ENCODE measurements at places on chromosomes 2 and 18. TPM values are rescaled to one million over a fixed set of nuclear protein-coding genes. Genes with fewer than 3 reads are reported as not detected.

The SCN7A gene
- total RNA-seq = 24.0 TPM

- no peak for DNase-seq
These were observed 38.0 kb downstream of the KYNU start for GRCh38 chr2:142915502-142915901.

The DCDC2C gene
- total RNA-seq = 0.99 TPM

DNA sequence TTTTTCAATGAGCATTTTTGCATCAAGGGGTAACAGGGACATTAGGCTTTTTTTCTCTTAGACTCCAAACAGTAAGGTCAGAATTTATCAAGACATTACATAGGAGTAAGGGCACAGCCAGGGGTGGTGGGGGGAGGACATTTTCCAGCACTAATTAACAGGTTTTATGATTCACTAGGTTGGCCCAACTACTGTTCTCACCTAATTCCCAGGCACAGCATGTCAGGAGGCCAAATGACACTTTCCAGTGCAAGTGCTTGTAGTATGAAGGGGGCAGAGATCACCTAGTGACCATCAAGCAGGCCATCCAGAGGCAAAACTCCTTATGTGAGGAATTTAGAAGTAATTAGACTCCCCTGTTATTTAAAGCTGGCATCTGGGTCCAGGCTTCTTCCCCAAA, 3.9 kb upstream of the MBD2 start:
- no peak for DNase-seq

DNA sequence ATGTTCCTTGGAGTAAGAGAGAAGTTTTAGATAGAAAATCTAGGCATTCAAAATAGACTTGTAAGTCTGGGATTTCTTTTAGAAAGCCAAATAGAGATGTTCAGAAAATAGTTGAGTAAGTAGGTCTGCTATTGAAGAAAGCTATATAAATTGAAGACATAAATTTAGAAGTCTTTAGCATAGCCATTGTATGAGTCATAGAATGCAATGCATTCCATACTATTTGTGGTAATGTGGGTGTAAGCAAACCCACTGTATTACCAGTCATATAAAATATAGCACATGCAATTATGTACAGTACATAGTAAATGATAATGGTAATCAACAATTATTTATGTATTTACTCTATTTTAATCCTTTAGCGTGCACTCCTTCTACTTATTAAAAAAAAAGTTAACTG, 14.1 kb downstream of the MC4R start:
- no peak for DNase-seq

The LYG2 gene
- not detected for total RNA-seq

DNA sequence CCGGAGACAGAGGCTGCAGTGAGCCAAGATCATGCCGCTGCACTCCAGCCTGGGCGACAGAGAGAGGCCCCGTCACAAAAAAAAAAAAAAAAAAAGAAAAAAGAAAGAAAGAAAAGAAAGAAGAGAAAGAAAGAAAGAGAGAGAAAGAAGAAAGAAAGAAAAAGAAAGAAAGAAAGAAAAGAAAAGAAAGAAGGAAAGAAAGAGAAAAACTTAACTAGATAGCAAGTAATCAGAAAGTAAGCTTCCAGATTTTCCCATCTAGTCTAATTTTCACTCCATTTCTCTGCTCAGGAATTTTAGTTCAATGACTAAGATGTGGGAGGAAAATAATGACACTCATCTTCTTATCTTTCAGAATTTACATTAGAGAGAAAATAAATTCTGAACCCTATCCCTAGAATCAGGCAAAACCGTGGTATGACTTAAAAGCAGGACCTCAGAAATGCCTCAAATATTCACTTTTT, 2.4 kb downstream of the GFPT1 start:
- no peak for DNase-seq

The COLEC12 gene
- 282 TPM for total RNA-seq

GRCh38 chr18:1475867-1476266, 571.2 kb downstream of the ADCYAP1 start:
- DNase-seq = no peak

The ADD2 gene
- total RNA-seq = 22.7 TPM

The DSG4 gene
- total RNA-seq = not detected

The GREB1 gene
- total RNA-seq = 14.4 TPM

The SERPINE2 gene
- total RNA-seq = 90.0 TPM

DNA sequence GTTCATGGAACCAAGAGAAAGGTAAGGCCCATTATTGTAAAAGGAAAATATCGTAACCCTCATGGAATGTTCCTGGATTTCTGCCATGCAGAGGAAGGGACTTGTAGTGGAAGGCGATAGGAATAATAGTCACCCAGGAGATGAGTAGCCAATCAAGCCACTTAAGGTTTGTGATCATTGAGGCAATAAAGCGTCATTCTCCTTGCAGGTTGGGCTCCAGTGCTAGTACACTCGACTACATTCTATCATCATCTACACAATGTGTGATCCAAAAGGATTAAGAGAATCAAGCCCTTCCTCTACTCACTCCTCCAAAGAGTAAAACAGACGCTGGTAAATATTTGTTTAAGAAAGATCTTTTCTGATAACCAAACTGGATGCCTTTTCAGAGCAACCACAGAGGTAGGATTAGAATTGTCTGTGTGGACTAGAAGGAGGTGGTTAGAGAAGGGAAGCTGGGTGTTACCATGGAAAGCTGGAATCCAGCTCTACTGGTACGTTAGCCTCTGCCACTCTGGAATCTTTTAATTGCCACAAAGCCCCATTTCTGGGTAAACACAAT, 245.7 kb downstream of the IKZF2 start:
- DNase-seq = no peak

The NOSTRIN gene
- 11.8 TPM for total RNA-seq

The ASB18 gene
- 0.39 TPM for total RNA-seq

DNA sequence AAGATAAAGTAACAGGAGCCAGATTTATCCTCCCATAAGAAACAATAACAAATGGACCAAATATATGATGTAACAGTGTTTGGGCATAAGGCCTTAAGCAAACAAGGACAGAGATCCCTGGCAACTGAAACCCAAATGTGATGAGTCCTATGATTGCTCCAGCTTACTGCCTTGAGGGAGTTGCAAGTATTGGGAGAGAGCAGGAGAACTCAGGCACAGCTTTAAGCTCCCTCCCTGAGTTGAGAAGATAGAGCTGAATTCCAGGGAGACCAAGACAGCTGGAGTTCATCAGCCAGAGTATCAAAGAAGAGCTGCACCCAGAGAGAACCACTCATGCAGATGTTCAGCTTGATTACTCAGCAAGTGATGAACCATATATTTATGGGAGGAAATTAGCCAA, 814.5 kb upstream of the RAB6C start:
- peak; percentile 25 for DNase-seq

- DNase-seq = no peak
These were observed 32.6 kb upstream of the LRRC30 start for GRCh38 chr18:7198326-7198725.

The HRH4 gene
- total RNA-seq = 0.06 TPM

DNA sequence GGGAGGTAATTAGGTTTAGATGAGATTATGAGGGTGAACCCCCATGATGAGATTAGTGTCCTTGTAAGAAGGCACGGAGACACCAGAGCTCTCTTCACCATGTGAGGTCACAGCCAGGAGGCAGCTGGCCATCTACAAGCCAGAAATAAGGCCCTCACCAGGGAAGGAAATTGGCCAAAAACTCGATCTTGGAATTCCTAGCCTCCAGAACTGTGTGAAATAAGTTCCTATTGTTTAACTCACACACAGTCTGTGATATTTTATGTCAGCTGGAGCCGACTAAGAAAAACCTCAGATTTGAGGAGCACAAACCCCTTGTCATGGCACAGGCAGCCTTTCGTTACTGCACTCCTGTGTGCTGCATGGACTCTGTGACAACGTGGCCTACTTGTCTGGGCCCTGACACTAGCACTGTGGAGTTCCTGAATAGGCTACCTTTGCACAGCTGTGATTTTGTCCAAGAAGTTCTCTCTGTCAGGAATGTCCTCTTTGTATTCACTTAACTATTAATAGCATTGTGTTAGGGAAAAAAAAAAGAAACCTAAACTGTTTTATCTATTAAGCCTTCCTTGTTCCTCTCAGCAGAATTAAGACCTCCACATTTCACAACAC, 319.8 kb downstream of the TDRD15 start:
- DNase-seq = no peak

The KIF3C gene
- 56.1 TPM for total RNA-seq

DNA sequence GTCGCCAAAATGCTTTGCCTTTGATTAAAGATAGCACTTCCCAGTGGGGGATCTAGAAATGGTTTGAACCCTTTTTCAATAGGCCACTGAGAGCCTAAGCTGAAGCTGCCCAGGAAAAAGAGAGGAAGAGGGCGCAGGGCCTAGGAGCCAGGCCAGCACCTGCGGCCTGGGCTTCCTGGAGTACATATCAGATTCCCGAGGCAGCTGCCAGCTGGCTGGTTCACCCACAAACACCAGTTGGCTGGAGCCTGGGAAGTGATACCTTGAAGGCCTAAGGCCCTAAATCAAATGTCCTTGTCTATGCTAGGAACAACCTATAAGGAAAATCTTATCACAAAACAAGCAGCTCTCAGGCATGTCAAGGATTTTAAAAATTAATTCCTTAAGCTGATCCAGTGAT, 37.1 kb downstream of the ANKRD44 start:
- DNase-seq = no peak

DNA sequence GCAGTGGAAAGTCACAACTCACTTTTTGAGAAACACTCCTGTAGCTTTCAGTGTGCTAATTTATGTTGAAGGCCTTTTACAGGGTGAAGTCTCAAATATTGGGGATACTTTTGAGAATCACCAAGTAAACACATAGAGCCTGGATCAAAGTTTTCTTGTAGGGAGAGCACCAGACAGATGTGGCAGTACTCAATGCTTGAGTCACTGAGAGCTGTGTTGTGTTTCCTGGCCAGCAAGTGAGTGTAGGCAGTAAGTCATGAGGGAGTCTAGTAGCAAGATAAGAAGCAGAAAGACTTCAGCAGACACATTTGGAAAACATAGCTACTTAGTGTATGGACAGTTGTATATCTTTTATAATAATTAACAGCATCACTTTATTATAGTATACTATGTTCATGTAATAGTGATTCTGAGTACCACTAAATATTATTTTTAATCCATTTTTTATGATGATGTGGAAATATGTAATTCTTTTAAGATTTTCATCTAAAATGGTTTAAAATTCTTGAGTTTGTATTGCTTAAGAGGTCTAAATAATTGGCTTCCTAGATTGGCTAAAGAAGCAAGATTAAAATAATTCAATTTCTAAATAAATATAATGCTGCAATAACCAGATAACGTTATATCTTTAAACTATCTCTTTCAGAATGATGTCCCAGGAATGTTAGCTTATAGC, 12.8 kb downstream of the PSMD1 start:
- DNase-seq = no peak

GRCh38 chr2:205706769-205707381, 24.6 kb downstream of the NRP2 start:
- no peak for DNase-seq

- no peak for DNase-seq
These were observed 1504.4 kb upstream of the ZEB2 start for GRCh38 chr2:146024212-146024743.

- no peak for DNase-seq
These were observed 37.7 kb upstream of the MEX3C start for GRCh38 chr18:51235009-51235789.

GRCh38 chr2:128390256-128390990, 71.8 kb upstream of the HS6ST1 start:
- no peak for DNase-seq

- DNase-seq = no peak
These were observed 254.8 kb downstream of the RNF152 start for GRCh38 chr18:61637905-61638595.

The ACTG2 gene
- total RNA-seq = 5.3 TPM

- DNase-seq = no peak
These were observed 64.6 kb upstream of the CDCA7 start for GRCh38 chr2:173290046-173290445.

GRCh38 chr2:94970353-94970752, 55.2 kb upstream of the MAL start:
- DNase-seq = no peak

Data from spinal cord (tissue), 10 donors.